ENCODE measurements at places on chromosomes 11 and 22. TPM values are rescaled to one million over a fixed set of nuclear protein-coding genes. Genes with fewer than 3 reads are reported as not detected.
A peak's percentile ranks its signal among the peaks of the same experiment; 100 is the strongest.

- H3K4me1 ChIP-seq, result peaks cover 14% of the 10 kb centered on the region
- no peaks in the 10 kb centered on the region for H3K27me3 ChIP-seq
- peak overlapping the region; percentile 41 for H3K27ac ChIP-seq
- no peak overlapping the region for H3K4me3 ChIP-seq
- no peak for DNase-seq
These were observed 35.8 kb downstream of the TNKS1BP1 start for GRCh38 chr11:57288771-57289579.

- H3K27ac ChIP-seq, result no peak overlapping the region
- no peaks in the 10 kb centered on the region for H3K36me3 ChIP-seq
- no peak for DNase-seq
- H3K27me3 ChIP-seq, result no peaks in the 10 kb centered on the region
- H3K4me1 ChIP-seq, result no peaks in the 10 kb centered on the region
These were observed 72.3 kb downstream of the FAM76B start for GRCh38 chr11:95717314-95717713.

The DNAJC24 gene
- total RNA-seq, result 16.3 TPM

The CD151 gene
- 387 TPM for total RNA-seq

The TRIM66 gene
- 11.0 TPM for total RNA-seq

Data from lower lobe of right lung (tissue), 2 donors.